Immature natural killer cell (primary cell): ENCODE measurements at places on chromosomes 7 and 10. TPM values are rescaled to one million over a fixed set of nuclear protein-coding genes. Genes with fewer than 3 reads are reported as not detected.

- no peak for DNase-seq
Measured at GRCh38 chr7:149202831-149203231, 7.5 kb downstream of the ZNF282 start.

- DNase-seq, result no peak
Measured at GRCh38 chr7:133560900-133561299, 308.0 kb downstream of the EXOC4 start.

GRCh38 chr7:64618785-64619456, 47.0 kb upstream of the ZNF107 start:
- peak; percentile 31 for DNase-seq

DNA sequence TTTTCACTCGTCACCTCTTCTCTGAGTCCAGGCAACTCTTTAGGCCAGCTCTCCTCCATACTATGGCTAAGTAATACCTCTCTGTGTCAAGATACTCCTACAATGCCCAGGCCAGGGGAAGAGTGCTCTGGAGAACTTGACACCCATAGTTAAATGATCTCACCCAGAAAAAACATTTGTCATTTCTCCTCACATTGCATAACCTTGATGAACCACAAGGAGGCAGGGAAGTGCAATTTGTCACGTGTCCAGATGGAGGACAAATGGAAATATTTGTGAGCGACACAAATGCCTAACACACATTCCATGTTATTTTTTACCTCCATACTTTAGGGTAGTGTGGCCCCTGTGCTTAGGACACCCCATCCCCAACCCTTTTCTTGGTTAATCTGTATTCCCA, 78.3 kb downstream of the HTR7 start:
- DNase-seq, result no peak

Gene GIMAP6
- polyA plus RNA-seq, result 173 TPM

Gene LIPM
- polyA plus RNA-seq, result not detected
